ENCODE measurements at places on chromosomes 7 and 10. TPM values are rescaled to one million over a fixed set of nuclear protein-coding genes. Genes with fewer than 3 reads are reported as not detected.

GRCh38 chr7:1533547-1534329 lies 3.2 kb downstream of the MAFK start:
- no peak for DNase-seq
- no peaks in the 10 kb centered on the region for H3K27me3 ChIP-seq
- H3K27ac ChIP-seq: no peak overlapping the region
- H3K4me3 ChIP-seq: peak overlapping the region; percentile 40

Gene KMT2C
- 32.2 TPM for total RNA-seq

DNA sequence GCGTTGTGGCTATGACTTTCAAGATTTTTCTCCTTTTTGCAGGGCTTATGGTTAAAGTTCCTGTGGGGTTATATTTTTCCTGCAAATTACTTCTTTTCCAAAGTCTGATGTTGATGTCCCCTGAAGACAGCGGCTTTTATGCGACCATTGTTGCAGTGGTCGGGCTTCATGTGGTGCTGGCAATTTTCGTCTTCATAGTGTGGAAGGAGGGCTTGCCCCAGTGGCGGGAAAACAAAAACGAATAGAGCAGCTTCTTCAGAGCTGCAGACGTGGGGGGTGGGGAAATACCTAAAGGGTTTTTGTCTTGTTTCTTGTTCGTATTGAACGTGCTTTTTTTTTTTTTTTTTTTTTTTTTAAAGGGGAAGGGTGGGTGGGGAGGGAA lies 53.8 kb downstream of the MCMBP start:
- peak overlapping the region; percentile 81 for H3K4me3 ChIP-seq
- H3K4me1 ChIP-seq: no peaks in the 10 kb centered on the region
- no peaks in the 10 kb centered on the region for H3K27me3 ChIP-seq
- H3K27ac ChIP-seq: peak overlapping the region; percentile 15

Gene CDHR3
- 3.8 TPM for total RNA-seq

Gene DPP6
- total RNA-seq: 4.7 TPM

- no peaks in the 10 kb centered on the region for H3K27me3 ChIP-seq
- no peaks in the 10 kb centered on the region for H3K4me1 ChIP-seq
- no peaks in the 10 kb centered on the region for H3K36me3 ChIP-seq
- no peak overlapping the region for H3K4me3 ChIP-seq
- DNase-seq: no peak
Measured at GRCh38 chr7:111532625-111533024, 29.7 kb downstream of the IMMP2L start.

GRCh38 chr10:119309423-119309770 lies 102.0 kb downstream of the GRK5 start:
- no peaks in the 10 kb centered on the region for H3K4me1 ChIP-seq
- no peaks in the 10 kb centered on the region for H3K36me3 ChIP-seq
- H3K27me3 ChIP-seq: no peaks in the 10 kb centered on the region
- H3K4me3 ChIP-seq: no peak overlapping the region
- DNase-seq: no peak
- no peak overlapping the region for H3K27ac ChIP-seq

DNA sequence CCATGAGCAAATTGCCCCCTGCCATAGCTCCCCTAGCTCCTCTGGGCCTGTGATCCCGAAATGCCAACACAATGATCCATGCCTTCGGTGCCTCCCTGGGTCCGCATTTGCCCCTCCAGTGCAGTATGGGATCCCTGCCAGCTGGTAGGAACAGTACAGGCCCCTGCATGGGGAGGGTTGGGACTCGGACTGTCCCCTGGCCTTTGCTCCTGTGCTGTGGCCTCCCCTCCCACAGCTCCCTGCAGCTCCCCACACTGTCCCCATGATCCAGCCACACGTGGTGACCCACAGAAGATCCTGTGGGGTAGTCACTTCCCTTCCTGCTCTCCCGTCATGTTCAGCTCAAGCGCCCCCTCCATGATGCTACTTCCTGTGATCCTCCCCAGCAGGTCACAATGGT lies 140.3 kb downstream of the MAPK8 start:
- no peak for DNase-seq
- H3K4me3 ChIP-seq: no peak overlapping the region
- peaks cover 2% of the 10 kb centered on the region for H3K36me3 ChIP-seq
- no peak overlapping the region for H3K27ac ChIP-seq

DNA sequence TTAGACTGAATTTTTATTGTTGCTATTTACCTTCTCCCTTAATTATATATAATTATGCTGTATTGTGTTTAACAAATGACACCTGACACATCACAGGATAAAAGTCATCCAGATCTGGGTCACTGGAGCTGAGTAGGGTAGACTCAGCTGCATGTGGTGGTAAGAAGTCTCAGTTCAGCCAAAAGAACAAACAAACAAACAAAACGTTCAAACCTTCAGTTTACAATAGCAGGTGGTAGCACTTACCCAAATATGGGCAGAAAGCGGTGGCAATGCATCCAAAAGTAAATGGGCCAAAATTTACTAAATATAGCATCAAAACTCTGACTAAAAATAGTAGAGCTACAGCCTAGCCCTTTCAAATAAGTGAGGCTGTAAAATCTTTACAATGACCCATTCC lies 42.2 kb downstream of the ZWINT start:
- no peaks in the 10 kb centered on the region for H3K36me3 ChIP-seq
- no peak for DNase-seq
- H3K27me3 ChIP-seq: no peaks in the 10 kb centered on the region
- no peak overlapping the region for H3K4me3 ChIP-seq
- no peaks in the 10 kb centered on the region for H3K4me1 ChIP-seq

- H3K4me3 ChIP-seq: no peak overlapping the region
- DNase-seq: peak; percentile 47
- no peak overlapping the region for H3K27ac ChIP-seq
- H3K4me1 ChIP-seq: peaks cover 13% of the 10 kb centered on the region
- no peaks in the 10 kb centered on the region for H3K27me3 ChIP-seq
Measured at GRCh38 chr7:141208539-141208938, 134.7 kb downstream of the TMEM178B start.

DNA sequence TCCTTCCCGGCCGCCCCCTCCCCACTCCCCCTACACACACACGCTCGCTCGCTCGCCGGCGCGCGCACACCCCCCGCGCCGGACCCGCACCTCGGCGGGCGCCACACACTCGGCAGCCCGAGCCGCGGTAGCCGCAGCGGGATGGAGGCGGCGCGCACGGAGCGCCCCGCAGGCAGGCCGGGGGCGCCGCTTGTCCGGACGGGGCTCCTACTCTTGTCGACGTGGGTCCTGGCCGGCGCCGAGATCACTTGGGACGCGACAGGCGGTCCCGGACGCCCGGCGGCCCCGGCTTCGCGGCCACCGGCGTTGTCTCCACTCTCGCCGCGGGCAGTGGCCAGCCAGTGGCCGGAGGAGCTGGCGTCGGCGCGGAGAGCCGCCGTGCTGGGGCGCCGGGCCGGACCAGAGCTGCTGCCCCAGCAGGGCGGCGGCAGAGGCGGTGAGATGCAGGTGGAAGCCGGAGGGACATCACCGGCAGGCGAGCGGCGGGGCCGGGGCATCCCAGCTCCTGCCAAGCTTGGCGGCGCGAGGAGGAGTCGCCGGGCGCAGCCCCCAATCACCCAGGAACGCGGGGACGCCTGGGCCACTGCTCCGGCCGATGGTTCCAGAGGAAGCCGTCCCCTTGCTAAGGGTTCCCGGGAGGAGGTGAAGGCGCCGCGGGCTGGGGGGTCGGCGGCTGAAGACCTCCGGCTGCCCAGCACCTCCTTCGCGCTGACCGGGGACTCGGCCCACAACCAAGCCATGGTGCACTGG lies at the start of gene SORCS3:
Gene SORCS3, plus strand, starts transcription at position 104 of the 750 bp plus-strand sequence.
- H3K27me3 ChIP-seq: peaks cover 42% of the 10 kb centered on the region
- no peaks in the 10 kb centered on the region for H3K36me3 ChIP-seq
- H3K27ac ChIP-seq: no peak within 1 kb of the TSS
- no peaks in the 10 kb centered on the region for H3K4me1 ChIP-seq
- peak within 1 kb of the TSS; percentile 67 for H3K4me3 ChIP-seq

- no peaks in the 10 kb centered on the region for H3K27me3 ChIP-seq
- H3K4me1 ChIP-seq: peaks cover 8% of the 10 kb centered on the region
- no peak for DNase-seq
- no peak overlapping the region for H3K4me3 ChIP-seq
- H3K36me3 ChIP-seq: no peaks in the 10 kb centered on the region
Measured at GRCh38 chr7:42348631-42349030, 111.6 kb upstream of the GLI3 start.

DNA sequence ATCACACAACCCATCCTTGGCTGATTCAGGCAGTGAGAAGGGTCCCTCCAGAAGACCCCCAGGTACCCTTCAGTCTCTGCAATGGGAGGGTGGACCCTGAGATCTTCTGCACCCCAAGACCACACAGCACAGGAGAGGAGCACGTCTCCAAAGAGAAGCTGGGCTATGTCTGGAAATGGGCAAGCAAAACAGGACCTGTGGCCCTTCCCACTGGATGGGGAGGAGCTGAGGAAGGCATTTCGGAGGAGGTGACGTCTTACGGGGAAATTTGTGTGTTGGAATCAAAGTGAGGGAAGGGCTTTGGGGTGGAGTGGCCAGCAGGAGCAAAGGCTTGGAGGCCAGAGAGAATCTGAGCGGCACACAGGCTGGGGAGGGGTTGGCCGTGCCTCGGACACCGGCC lies 16.5 kb downstream of the GRIFIN start:
- H3K4me1 ChIP-seq: no peaks in the 10 kb centered on the region
- DNase-seq: no peak
- no peak overlapping the region for H3K4me3 ChIP-seq
- no peaks in the 10 kb centered on the region for H3K27me3 ChIP-seq
- no peaks in the 10 kb centered on the region for H3K36me3 ChIP-seq

GRCh38 chr10:63166742-63167258 lies 33.7 kb downstream of the NRBF2 start:
- no peak for DNase-seq
- no peak overlapping the region for H3K27ac ChIP-seq
- H3K36me3 ChIP-seq: peaks cover 71% of the 10 kb centered on the region
- no peaks in the 10 kb centered on the region for H3K4me1 ChIP-seq
- no peak overlapping the region for H3K4me3 ChIP-seq
